SW 1271 (cell line): ENCODE measurements at places on chromosomes 2 and 18.

- DNase-seq, result no peak
These were observed 126.1 kb upstream of the PXDN start for GRCh38 chr2:1870431-1870830.

- DNase-seq, result no peak
These were observed 19.4 kb downstream of the RRM2 start for GRCh38 chr2:10141736-10142639.

DNA sequence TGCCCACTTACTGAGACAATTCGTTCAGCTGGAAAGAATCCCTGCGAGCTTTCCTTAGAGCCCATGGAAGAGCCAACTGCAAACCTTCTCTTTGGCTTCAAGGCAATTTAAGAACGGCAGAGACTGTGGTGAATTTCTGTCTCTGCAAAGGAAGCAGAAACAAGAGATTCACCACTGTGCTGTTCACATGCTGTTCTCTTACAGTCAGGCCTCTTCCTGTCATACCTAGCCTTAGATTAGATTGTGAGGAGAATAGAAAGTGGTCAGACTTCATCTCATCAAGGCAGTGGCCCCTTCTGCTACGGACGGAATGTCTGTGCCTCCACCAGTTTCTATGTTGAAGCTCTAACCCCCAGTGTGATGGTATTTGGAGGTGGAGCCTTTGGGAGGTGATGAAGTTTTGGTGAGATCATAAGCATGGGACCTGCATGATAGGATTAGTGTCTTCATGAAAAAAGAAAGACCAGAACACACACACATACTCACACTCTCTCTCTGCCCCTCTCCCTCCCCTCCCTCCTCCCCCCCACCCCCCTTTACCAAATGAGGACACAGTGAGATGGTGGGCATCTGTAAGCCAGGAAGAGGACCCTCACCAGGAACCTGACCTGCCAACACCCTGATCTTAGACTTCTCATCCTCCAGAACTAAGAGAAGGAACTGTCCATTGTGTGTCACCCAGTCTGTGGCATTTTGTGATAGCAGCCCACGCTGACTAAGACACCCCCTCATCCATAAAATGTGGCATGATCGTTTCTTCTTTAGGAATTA is 45.6 kb upstream of the NRP2 start:
- DNase-seq, result no peak

DNA sequence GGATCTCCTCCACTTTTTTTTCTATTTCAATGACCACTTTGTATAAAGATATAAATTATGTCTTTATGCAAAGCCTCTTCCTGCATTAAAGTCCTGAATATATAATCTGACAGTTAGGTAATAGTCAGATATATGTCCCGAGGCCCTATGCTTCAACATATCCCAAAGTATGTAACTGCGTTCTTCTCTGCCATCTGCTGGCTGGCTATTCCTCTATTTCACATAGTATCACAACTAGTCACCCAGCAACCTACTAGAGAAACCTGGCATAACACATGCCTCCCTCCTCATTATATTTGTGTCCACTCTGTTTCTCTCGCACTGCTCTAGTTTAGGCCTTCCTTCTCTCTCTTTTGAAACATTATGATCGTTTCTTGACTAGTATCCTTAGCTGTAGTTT is 640.8 kb downstream of the DPP10 start:
- DNase-seq, result no peak

- DNase-seq, result no peak
These were observed 9.8 kb upstream of the TBR1 start for GRCh38 chr2:161406316-161406715.

DNA sequence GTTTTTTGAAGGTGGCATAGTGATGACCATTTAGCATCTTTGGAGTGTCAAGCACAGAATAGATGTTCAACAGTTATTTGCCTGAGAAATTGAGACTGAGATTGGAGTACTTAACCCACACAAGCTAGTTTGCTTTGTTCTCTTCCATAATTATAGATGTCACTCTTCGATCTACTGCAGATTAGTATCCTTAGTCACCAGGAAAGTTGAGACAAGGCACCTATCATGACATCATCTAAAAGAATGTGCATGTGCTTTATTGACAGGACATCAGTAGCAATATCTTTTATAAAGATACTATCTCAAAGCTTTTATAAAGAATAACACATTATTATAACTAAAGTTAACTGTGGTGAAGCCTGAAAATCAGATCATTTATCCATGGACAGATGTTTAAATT is 6.4 kb downstream of the VRK2 start:
- DNase-seq, result no peak

DNA sequence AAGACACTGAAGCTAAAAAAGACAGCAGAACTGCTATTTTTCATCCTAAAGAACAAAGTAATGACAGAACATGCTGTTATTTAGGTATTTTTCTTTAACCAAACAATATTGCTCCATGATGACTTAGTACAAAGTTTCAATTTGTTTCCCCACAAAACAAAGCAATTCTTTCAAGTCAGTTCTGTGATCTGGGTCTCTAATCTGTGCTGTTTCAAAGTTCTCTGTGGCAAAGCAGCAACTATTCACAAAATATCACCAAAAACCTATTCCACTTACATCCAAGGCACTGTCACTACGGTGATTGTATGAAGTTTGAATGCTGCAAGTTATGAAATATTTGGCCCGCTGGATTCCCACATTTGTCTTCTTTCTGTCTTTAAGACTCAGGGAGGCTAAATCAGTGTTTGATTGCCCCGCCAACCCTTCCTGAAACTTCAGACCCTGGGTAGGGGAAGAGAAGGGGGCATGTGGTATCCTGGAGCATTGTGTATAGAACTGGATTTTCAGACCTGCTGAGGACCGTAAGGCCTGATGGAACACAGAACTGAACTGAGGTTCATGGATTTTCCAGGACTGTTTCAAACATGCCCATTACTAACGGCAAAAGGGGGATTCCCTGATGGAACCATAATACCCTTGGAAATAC is 13.1 kb upstream of the MFF start:
- DNase-seq, result no peak

GRCh38 chr2:161077367-161078210 is 82.6 kb upstream of the TANK start:
- no peak for DNase-seq

GRCh38 chr2:172394002-172394401 is 33.4 kb upstream of the ITGA6 start:
- no peak for DNase-seq

DNA sequence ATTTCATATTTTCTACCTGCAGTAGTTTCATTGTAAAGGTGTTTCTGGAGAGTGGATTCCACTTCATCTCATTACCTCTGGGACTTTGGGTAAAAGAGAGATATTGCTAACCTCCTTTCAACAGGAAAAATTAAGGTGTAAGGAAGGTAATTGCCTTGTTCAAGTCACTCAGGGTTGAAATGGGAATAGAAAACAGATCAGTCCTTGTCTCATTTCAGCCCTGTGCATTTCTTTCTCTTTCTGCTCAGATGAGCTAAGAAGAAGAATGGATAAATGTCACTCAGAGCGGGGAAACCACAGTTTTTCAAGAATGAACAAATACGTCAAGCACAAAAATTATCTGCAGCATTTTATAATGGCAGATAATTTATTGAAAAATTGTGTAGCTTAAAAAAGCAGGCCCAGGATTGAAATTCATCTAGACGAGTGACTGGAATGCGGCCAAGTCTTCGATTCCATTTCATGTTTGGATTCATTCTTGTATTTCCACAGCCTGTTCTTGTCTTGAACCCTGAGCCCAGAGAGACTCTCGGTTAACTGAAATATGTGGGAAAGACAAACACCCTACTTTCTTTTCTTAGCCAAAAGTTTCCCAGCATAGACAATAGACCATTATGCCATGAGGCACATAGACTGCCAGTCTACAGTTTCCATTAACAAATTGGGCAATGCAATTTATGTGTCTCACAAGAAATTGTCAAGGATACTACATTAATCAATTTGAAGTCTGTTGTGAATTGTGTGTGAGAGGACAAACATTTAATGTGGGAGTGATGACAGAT is 107.9 kb downstream of the POLE4 start:
- no peak for DNase-seq

DNA sequence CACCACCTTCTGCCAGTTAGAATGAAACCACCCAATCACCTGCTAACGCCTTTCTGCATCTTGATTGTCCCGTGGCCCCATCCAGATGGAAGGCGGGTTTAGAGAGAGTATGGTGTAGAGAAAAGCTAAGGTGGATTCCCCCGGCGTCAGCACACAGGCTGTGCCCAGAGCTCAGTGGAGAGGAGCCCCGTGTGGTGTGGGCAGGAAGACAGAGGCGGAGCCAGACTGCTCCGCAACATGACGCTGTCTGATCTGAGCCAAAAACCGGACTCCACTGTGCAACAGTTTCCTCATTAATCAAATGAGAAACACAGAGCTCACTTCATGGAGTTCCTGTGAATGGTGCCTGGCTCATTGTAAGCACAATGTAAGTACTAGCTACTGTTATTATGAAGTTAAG is 448.1 kb upstream of the SMIM21 start:
- no peak for DNase-seq

GRCh38 chr2:186130748-186131641 is 355.1 kb upstream of the ZC3H15 start:
- DNase-seq, result no peak

DNA sequence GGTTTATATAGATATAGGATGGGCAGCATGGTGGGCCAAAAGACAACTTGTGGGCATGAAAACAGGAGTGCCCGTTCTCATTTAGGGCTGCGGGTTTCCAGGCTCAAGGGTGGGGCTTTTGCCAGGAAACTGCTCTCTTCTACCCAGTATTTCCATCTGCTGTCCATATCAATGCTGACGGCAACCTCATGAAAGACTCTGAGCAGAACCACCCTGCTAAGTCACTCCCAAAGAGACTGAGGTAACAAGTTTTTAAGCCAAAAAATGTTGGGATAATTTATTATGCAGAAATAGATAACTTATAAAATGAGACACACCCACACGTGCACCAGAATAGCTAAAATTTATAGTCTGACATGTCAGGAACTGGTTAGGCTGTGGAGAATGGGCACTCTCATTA is 36.1 kb upstream of the MPPE1 start:
- no peak for DNase-seq

DNA sequence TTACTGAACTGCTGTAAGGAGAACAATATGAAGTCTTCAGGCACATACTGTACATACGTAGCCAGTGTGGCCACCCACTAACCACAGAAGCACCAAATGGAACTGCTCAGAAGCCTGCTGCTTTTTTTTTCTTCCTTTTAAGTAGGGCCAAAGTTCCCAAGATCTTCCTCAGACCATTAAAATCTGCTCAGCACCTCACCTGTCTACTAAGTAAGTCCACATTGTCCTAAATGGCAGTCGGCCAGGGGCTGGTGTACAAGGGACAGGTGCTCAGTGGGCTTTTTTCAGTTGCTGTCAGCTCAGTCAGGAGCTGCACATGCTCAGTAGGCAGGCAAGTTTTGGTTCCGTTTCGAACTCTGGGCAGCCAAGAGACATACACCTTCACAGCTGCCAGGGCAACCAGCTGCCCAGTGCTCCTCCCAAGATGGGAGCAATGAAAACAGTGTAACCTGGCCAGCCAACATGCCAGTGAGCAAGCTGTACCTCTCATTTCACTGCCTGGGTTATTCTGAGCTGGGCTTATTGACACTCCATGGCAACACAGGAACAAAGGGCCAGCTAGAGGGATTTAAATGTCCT is 86.1 kb downstream of the ACVR1 start:
- no peak for DNase-seq

DNA sequence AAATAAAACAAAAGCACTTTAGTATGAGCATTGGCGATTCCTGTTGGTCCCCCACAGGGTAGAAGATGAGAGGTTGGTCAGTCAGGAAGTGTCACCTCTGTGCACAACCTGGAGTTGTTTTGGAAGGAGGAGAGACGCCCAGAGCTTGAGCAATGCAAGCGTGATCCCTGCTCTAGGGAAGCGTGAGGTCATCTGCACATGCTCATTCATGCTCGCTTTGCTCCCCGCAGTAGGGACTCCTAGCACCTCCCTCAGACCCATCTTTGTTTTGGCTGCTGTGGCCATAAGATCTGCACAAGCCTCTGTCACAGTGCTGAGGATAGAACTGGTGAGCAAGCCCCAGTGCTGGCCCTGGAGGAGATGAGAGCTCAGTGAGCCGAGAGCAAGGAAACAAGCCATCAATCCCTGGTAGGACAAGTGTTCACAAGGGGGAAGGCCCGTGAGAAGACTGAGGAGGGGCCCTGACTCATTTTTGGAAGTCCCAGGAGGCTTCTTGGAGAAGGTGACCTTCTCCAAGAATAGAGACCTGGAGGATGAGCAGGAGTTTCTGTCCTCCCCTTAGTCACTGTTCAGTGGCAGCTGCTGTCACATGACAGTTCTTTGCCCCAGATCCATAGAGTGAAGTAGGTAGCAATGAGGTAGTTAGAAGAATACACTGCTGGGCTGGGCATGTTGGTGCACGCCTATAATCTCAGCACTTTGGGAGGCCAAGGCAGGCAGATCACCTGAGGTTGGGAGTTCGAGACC is 13.3 kb upstream of the ATP8B1 start:
- DNase-seq, result no peak

GRCh38 chr2:119721462-119721861 is 38.3 kb upstream of the PTPN4 start:
- no peak for DNase-seq

DNA sequence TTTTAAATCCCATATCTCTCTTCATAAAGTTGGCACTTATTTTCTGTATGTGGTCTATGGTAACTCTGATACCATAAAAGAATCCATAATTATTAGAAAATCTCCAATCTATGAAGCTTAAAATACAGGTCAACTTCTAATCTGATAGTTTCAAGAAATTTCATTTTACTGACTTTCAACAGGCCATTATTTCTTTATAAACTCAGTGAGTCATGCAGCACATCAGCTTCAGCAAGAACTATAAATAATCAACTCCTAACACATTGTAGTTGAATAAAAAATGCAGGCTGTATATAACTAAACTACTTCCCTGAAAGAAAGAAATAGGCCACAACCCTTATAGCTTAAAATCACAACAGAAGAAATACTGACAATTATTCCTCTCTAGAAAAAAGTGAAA is 204.3 kb upstream of the CCDC150 start:
- DNase-seq, result no peak

DNA sequence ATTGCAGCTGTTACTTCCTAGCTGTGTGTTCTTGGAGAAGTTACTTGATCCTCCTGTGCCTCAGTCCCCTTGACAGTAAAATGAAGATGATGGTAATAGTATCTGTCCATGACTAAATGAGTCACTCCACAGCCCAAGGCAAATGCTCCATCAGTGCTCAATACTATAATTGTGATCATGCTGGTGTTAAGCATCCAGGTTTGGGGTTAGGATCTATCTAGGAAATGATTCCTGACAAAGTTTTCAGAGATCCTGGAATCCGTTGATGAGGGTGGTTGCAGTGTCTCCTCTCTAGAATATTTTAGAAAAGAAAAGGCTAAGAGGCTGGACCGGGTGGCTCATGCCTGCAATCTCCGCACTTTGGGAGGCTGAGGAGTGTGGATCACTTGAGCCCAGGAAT is 2.7 kb upstream of the PRELID3A start:
- DNase-seq, result no peak
